NCI-H748 treated with DMSO at 0.1 percent for 48 hours (cell line): ENCODE measurements at places on chromosomes 1 and 21.

- DNase-seq, result no peak
These were observed 13.2 kb downstream of the ADGRB2 start for GRCh38 chr1:31750858-31751510.

- no peak for DNase-seq
These were observed 30.2 kb downstream of the DBT start for GRCh38 chr1:100219457-100219856.

- DNase-seq, result no peak
These were observed 581.5 kb downstream of the RWDD3 start for GRCh38 chr1:95815511-95815910.

GRCh38 chr21:30227633-30228404 lies 11.9 kb upstream of the CLDN8 start:
- DNase-seq, result no peak

- no peak for DNase-seq
These were observed 143.9 kb downstream of the SIPA1L2 start for GRCh38 chr1:232486006-232486405.
